ENCODE measurements at places on chromosomes 2 and 18.

GRCh38 chr2:42353792-42354429 is 7.1 kb downstream of the COX7A2L start:
- no peak for DNase-seq

DNA sequence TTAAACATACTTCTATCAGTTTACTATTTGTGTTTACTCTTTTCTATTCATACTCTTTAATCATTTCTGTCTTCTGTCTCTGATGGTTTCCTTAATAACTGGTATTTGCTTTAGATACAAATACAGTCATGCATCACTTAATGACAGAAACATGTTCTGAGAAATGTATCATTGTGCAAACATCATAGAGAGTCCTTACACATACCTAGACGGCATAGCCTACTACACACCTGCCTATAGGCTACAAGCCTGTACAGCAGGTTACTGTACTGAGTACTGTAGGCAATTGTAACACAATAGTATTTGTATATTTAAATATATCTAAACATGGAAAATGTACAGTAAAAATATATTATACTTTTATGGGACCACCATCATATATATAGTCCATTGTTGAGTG is 36.3 kb downstream of the VSNL1 start:
- no peak for DNase-seq

GRCh38 chr18:65988386-65988785 is 237.6 kb downstream of the CDH7 start:
- no peak for DNase-seq

DNA sequence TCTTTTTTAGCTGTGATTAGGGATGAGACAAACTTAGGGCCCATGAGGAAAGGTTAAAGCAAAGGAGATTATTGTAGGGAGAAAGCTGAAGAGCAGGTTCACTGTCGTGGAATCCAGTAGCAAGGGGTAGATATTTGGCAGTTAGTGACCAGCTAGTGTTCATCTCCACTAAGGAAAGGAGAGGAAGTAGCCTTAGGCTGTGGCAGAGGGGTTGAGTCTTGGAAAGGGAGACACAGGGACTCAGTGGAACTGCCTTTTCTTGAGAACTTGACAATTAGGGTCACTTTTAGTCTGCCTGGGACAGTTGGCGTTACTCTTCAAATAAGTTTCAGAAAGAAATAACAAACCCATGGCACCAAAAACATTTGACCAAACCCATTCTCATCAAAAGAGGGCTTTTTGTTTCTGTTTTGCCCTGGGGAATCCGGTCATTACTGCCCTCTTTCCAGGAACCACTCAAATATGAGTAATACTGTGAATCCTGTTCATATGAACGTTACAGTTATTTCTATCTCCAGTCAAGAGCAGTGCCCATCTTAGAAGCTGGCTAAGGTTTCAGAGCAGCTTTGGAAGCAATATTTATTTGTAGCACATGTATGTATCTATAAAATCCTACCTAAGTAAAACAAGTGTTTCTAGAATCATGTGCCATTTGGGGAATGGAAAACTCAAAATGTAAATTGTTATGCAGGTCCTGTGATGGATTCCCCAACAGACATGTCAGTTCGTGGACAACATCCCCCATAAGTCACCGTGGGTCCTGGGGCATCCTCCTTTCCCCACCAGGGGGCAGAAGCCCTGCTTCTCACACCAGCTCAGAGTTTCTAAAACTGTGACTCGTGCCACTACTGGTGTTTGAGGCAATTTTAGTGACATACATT is 77.3 kb upstream of the PHLPP1 start:
- DNase-seq: peak; percentile 35

GRCh38 chr2:10405448-10405847 is 42.7 kb downstream of the ODC1 start:
- no peak for DNase-seq

GRCh38 chr2:30860003-30860725 is 52.9 kb upstream of the CAPN13 start:
- no peak for DNase-seq

- DNase-seq: peak; percentile 72
Observed at GRCh38 chr2:37877457-37878315, 47.4 kb upstream of the RMDN2 start.

DNA sequence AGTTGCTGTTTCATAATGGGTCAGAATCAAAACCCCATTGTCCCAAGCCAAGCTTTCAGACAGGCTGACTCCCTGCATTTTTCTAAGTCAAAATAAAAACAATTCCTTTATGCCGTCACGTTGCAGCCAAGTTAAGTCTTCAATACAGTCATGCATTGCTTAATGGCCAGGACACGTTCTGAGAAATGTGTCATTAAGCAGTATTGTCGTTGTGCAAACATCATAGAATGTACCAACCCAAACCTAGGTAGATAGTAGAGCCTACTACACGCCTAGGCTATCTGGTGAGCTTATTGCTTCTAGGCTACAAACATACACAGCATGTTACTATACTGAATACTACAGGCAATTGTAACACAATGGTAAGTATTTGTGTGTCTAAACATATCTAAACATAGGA is 160.4 kb upstream of the FOSL2 start:
- DNase-seq: peak; percentile 5

DNA sequence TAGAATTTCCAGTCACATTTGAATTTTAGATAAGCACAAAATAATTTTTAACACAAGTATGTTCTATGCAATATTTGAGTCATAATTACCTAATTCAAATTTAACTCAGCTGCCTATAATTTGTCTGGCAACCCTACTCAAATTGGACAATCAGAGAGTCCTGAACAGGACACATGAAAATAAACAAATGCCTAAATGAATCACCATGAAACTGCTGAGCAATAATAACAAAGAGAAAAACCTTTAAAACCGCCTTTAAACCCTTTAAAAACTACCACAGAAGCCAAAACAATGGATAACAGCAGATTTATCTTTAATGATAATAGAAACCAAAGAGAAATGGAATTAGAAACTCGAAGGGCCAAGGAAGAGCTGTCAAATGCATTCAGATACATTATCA is 39.5 kb downstream of the ARL4C start:
- DNase-seq: no peak

GRCh38 chr2:227415538-227416424 is 28.0 kb upstream of the SCYGR1 start:
- peak; percentile 93 for DNase-seq

- peak; percentile 6 for DNase-seq
Observed at GRCh38 chr18:74836296-74837139, 238.8 kb downstream of the ZNF407 start.

- peak; percentile 43 for DNase-seq
Observed at GRCh38 chr2:97740590-97741182, 27.3 kb downstream of the ZAP70 start.

DNA sequence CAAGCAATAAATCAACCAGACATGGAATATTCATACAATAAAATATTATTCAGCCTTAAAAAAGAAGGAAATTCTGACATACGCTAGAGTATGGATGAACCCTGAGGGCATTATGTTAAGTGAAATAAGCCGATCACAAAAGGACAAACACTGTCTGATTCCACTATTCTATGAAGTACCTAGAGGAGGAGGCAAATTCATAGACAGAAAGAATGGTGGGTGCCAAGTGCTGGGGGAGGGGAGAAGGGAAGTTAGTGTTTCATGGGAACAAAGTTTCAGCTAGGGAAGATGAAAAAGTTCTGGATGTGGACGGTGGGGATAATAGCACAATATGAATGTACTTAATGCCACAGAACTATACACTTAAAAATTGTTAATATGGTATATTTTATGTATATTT is 19.8 kb downstream of the SMAD7 start:
- no peak for DNase-seq

- peak; percentile 59 for DNase-seq
Observed at GRCh38 chr18:48832938-48833700, 117.6 kb downstream of the SMAD7 start.

DNA sequence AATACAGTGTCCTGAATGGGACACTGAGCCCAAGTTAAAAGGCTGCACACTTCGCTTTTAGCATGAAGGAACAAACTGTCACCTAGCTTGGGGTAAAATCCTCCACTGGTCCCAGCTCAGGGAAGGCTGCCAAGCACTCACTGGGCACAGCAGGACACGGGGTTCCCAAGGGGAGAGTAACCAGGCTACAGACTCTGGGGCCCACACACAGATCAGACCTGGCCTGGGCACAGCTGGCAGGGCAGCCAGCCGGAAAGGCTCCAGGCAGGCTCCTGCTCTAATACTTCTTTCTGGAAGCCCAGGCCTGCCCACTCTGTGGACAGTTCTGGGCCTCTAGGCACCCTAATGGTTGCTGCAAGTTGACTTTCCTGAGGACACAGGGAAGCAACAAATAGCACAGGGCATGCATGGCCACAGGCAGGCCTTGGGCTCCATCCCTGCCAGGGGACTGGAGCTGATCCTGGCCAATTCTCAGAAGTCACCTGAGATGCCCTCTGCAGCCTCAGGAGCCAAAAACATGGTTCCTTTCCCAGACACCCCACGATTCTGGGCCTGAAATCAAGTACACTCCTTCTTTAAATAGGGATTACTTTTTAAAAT is 18.7 kb upstream of the SULT1C3 start:
- DNase-seq: no peak

DNA sequence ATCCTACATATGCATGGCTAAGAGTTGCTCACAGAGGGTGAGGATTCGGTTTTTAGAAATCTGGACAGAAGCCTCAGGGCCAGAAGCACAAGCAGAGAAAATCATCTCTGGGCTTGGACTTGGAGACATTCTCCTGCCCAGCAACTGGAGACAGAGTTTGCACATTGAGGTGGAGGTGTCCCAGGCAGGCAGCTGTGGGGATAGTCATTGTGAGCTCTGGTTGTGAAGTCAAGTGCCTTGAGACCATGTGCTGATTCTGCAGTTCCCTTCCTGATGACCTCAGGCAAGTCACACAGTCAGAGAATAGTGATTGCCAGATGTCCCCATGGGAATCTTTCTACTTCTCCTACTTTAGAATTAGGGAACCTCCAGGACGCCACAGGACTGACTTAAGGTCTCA is 108.4 kb upstream of the LDAH start:
- no peak for DNase-seq

DNA sequence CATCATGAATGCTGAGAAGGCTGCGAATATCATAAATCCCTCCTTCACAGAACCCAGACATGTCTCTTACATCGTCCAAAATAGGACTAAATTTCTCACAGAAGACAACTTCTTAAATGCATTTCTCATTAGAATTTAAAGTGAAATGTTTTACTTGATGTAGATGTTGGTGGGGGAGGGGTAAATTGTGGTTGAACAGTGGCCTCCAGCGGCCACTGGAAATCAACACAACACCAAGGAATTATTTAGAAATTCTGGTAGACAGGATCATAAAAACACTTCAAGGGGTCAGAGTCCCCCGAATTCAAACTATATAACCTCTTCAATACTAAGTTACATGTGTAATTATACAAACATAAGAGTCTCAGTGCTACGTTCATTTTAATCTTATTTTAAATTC is 135.9 kb downstream of the ABCA12 start:
- DNase-seq: no peak

- no peak for DNase-seq
Observed at GRCh38 chr2:134682726-134683125, 36.1 kb downstream of the TMEM163 start.

GRCh38 chr18:6254456-6254855 is 160.3 kb downstream of the L3MBTL4 start:
- peak; percentile 18 for DNase-seq

GRCh38 chr18:56929886-56930285 is 217.0 kb upstream of the BOD1L2 start:
- DNase-seq: no peak

- no peak for DNase-seq
Observed at GRCh38 chr2:3172265-3172935, 205.2 kb downstream of the EIPR1 start.

DNA sequence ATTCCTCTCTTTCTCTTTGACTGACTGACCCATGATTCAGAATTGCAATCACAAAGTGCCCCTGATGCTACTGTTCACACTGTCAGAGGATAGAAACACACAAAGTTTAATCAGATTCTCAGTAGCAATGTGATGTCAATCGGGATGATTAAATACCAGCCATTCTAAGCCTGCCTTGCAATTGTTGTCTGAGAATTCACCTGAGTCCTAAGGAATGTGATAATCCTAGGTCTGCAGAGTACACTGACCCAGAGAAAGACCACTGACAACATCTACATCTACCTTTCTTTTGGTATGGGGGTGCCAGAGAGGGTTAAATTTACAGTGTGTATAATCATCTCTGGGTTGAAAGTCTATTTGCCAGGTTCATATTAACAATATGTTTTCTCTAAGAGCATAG is 883.3 kb downstream of the NRXN1 start:
- DNase-seq: no peak

GRCh38 chr2:153416071-153416470 is 62.5 kb downstream of the RPRM start:
- DNase-seq: no peak

DNA sequence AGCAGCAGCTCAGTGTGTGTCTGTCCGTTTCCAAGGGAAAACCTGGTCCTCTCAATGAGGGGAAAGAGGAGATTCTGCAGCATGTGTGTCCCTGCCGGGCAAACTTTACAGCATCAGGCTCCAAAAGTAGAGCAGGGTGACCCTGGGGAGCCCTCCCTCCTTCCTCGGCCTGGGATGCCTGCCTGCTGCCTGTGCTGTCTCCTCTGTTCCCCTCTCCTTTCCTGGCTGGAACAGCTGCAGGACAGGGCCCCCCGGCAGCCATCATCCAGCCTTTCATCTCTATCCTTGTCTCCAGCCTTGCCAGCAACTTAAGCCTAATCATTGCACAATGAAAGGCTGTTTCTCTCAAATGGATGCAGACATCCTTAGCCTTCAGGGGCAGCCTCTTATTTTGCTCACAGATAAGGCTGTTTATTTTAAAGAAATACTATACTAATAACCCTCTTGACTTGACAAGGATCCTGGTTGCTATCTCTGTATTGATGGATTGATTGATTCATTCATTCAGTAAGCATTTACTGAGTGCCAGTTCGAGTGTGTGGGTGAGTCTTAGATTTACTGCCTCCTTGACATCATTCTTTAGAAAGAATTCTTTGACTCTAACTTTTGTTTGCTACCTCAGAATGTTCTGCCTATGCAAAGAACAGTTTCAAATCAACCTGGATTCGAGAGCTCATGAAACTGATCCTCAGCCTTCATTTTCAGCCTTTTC is 40.6 kb upstream of the EDAR start:
- DNase-seq: no peak

DNA sequence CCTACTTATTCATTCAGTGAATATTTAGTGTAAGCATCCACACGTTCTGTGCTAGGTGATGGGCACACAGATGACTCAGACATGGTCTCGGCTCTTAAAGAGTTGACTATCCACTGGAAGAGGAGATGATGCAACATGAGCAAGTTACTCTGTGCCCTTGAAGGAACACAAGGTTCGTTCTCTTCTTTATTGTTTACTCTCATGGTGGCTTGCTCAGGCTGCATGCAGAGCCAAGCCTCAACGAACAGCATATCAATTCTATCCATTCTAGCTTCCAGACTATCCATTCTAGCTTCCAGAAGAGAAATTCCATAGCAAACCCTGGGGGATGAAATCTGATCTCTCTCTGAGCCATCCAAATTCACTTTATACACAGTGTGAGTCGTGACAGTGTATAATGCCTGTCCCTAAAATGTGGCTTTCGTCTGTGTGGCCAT is 68.1 kb upstream of the CTAGE1 start:
- DNase-seq: no peak

DNA sequence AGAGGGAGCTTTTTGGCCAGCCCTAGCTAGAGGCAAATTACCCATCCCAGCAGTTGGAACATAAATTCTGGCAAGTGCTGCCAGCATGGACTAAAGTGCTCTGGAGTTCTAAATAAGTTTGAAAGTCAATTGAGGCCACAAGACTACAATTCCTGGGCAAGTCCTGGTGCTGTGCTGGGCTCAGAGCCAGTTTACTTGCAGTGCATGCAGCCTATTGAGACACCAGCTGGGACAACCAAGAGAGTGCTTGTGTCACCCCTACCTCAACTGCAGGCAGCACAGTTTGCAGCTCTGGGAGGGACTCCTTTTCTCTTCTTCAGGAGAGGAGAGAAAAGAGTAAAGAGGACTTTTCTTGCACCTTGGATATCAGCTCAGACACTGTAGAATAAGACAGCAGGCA is 277.2 kb upstream of the TMEFF2 start:
- no peak for DNase-seq

Measured in inflammatory macrophage treated with lipopolysaccharide for 4 hours (primary cell).